ENCODE measurements at places on chromosomes 11 and 22. TPM values are rescaled to one million over a fixed set of nuclear protein-coding genes. Genes with fewer than 3 reads are reported as not detected.

DNA sequence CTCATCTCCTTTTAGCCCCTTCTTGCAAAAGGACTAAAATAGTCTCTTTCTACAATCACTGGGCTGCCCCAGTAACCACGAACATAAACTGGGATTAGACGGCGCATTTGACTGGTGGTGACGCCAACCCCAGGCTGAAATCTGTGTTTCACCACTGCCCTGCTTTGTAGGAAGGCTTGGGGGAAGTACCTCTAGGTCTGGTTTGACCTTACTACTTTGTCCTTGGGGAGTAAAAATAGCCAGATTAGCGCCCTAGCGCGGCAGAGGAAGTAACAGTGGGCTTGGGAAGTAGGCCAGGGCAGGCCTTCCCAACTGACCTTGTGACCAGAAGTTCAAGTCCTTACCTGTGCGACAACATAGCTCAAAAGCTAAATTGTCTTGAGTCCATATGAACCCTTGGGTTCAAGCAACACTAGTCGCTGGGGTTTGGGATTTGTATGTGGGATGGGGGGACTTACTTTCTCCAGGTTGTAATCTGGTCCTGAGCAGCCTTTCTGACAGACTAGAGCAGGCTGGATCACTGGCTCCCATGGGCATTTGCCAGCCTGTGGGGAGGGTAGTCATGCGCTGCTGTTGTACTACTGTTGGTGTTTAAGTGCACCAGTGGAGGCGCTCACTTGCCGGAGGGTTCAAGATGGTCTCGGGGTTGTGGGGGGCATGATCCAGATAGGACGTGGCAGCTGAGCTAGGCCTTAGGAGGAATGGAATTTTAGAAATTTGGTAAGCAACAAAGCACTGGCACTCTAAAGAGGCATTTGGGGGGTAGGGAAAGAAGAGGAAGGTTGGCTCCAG, 953 bp upstream of the PACS1 start:
- peak; percentile 58 for DNase-seq

MS4A8 gene
- total RNA-seq, result 30.9 TPM

DDIAS gene
- total RNA-seq, result 0.69 TPM

DNA sequence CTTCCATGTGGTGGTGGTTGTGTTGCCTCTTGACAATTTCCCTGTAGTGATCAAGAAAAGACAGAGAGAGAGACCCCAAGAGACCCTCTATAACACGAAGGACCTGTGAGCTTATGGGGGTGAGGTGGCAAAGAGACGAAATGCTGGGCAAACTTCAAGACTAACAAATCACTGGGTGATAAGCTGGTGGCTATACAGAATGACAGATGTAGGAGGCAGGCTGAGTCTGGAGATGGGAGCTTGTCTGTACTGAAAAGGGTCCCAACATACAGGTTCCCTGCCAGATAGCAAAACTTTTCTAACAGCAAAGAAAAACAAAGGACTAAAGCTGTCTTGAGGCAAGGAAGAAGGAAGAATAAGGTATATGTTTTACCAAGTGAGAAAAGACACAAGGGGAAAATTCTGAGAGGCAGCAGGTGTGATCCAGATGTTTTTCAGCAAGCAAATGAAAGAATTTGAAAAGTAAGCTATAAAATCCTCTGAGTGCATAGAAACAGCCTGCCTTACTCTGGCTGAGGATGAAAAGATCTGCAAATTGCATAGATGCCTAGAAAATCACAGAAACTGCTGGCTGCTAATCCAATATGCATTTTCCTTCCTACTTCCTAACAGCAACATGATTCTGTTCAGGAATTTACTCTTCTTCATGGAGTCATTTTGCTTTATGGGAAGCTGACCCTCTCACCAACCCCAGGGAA, 21.9 kb upstream of the LYVE1 start:
- no peak for DNase-seq

MPPED2 gene
- 2.9 TPM for total RNA-seq

DNA sequence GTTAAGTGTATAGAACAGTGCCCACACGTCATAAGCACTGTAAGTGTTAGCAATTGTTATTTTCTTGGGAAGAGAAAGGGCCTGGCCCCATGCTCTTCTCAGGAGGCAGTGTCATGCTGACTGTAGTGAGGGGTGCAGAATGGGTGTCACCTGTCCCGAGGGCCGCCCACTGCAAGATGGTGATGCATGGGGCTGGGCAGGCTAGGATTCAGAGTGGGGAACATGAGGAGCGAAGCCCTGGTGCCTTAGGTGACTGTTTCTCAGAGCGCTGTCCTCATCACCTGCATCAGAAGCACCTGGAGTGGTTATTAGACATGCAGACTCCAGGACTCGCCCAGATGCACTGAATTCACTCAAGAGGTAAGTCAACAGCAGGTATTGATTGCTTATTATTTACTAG, 101.0 kb upstream of the PARVA start:
- no peak for DNase-seq
